ENCODE measurements at places on chromosomes 7 and 10.

DNA sequence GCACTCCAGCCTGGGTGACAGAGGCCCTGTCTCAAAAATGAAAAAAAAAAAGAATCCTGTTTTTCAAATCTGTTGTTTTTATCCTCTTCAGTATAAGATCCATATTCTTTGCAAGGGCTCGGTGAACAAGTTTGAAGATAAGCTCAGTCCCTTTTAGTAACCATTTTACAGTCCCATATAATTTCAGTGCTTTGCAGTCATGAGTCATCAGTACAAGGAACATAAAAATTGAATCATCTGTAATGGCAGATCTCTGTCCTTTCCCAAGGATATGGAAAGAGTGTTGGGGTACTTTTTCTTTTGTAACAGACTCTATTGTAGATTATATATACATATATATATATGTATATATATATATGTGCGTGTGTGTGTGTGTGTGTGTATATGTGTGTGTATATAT is 52.2 kb upstream of the ZPBP start:
- no peak for DNase-seq

- DNase-seq = no peak
Observed at GRCh38 chr7:1632916-1633785, 36.9 kb upstream of the ELFN1 start.

- no peak for DNase-seq
Observed at GRCh38 chr10:114336823-114337509, 67.3 kb downstream of the AFAP1L2 start.

DNA sequence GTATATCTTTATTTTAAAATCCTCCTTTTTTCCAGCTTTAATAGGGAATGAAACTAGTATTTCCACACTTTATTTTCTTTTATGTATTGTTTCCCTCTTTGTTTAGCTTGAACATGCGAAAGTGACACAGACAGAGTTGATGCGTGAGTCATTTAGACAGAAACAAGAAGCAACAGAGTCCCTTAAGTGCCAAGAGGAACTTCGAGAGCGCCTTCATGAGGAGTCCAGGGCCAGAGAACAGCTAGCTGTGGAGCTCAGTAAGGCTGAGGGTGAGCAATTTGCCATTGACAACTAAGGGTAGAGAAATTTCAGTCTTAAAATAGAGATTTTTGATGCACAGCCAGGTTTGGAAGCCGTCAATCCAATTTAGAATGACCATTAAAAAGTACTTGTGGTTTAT is 73.1 kb downstream of the CYP51A1 start:
- no peak for DNase-seq

Data from cerebellar nuclear complex (tissue), 1 donor.